CD4-positive, alpha-beta memory T cell (primary cell): ENCODE measurements at places on chromosomes 4 and X.

DNA sequence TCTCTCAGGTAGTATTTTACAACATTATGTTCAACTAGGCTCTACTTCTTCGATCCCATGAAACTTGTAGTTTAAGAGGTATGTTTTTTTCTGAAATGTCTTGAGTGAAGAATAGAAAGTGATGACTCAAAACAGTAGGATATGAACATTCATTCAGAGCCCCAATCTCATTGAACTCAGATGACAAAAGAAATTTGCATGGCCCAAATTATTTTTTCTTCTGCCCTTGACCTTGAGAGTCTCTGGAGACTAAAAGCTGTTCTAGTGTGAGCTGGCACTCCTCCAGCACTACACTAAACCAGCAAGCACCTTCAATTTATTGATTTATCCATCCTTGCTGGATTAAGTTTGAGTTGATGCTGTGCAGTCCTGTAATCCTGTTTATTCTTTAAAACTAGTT, 4.0 kb downstream of the DCLK2 start:
- no peak overlapping the region for H3K4me3 ChIP-seq
- H3K27ac ChIP-seq, result no peak overlapping the region
- peaks cover 1% of the 10 kb centered on the region for H3K27me3 ChIP-seq
- no peaks in the 10 kb centered on the region for H3K36me3 ChIP-seq
- no peaks in the 10 kb centered on the region for H3K4me1 ChIP-seq
- DNase-seq, result no peak

DNA sequence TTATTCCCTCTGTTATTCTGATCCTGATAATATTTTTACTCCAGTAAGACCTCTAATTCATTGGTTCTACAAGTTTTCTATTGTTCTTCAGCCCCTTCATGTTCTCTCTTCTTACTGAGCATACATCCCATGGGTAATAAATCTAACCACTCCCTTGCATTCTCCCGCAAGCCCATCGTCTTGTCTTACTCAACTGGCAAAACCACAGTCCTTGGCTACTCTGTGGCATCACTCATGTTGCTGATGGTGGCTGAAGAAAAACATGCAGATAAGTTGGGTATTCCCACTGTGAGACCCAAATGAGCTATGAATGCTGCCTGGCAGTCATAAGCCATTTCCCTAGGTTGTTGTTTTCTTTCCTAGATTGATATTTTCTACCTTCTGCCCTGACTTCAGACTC, 402.2 kb upstream of the AADAT start:
- H3K27me3 ChIP-seq, result no peaks in the 10 kb centered on the region
- no peaks in the 10 kb centered on the region for H3K4me1 ChIP-seq
- no peak overlapping the region for H3K27ac ChIP-seq
- no peak overlapping the region for H3K4me3 ChIP-seq

DNA sequence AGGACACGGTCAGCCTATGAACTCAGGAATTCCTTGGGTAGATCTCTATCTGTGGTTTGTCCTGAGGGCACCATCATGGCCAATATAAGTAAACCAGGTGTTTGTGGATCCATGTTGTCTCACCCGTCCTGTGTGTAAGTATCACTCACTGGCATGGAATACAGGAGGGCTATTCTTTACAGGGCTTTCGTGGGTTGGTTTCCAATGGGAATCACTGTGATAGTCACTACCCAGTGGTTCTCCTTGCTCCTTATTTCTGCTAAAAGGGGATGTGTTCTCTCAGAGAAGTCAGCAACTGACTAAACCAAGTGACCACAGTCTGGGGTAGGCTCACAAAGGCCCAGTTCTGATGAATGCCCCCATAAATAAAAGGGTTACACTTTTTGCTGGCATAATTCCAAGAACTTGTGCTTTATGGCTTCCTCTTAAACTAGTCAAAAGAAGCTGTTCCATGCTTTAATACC, 236.7 kb upstream of the JADE1 start:
- H3K27ac ChIP-seq, result no peak overlapping the region
- H3K36me3 ChIP-seq, result no peaks in the 10 kb centered on the region
- no peaks in the 10 kb centered on the region for H3K4me1 ChIP-seq

DNA sequence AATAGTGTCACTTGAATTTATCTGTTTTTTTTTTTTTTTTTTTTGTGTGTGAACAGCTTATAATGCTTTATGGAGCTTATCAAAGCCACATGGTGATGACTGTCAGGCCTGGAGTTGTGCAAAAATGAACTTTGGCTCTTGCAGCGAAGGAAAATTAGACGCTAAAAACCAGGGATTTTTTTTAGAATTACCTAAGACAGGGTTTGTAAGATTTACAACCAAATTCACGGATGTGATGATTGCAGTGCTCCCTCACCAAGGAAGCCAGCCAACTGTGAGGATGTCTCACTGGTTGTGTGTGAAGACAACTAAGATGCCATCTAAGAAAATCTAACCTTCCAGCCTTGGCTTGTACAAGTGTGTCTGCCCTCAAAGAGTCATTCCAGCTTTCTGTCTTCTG, 127.1 kb upstream of the SLC4A4 start:
- no peak overlapping the region for H3K4me3 ChIP-seq
- H3K36me3 ChIP-seq, result no peaks in the 10 kb centered on the region
- no peaks in the 10 kb centered on the region for H3K4me1 ChIP-seq
- no peak overlapping the region for H3K27ac ChIP-seq
- no peak for DNase-seq

GRCh38 chr4:143417679-143418403, 81.2 kb downstream of the GAB1 start:
- no peak overlapping the region for H3K4me3 ChIP-seq
- H3K4me1 ChIP-seq, result no peaks in the 10 kb centered on the region
- H3K27me3 ChIP-seq, result no peaks in the 10 kb centered on the region
- H3K36me3 ChIP-seq, result no peaks in the 10 kb centered on the region
- DNase-seq, result no peak

- H3K36me3 ChIP-seq, result no peaks in the 10 kb centered on the region
- no peak overlapping the region for H3K27ac ChIP-seq
- H3K27me3 ChIP-seq, result no peaks in the 10 kb centered on the region
- peaks cover 18% of the 10 kb centered on the region for H3K4me1 ChIP-seq
- no peak for DNase-seq
Observed at GRCh38 chr4:48337731-48338130, 3.6 kb upstream of the SLAIN2 start.

GRCh38 chr4:101102114-101102742, 245.1 kb downstream of the PPP3CA start:
- no peaks in the 10 kb centered on the region for H3K36me3 ChIP-seq
- H3K4me1 ChIP-seq, result peaks cover 19% of the 10 kb centered on the region
- no peak overlapping the region for H3K4me3 ChIP-seq

- H3K36me3 ChIP-seq, result no peaks in the 10 kb centered on the region
- H3K27me3 ChIP-seq, result no peaks in the 10 kb centered on the region
- H3K4me3 ChIP-seq, result no peak overlapping the region
- peaks cover 37% of the 10 kb centered on the region for H3K4me1 ChIP-seq
- no peak overlapping the region for H3K27ac ChIP-seq
Observed at GRCh38 chr4:184280137-184280536, 62.5 kb upstream of the ENPP6 start.

GRCh38 chr4:156764846-156765245, 206.8 kb downstream of the PDGFC start:
- no peaks in the 10 kb centered on the region for H3K27me3 ChIP-seq
- H3K27ac ChIP-seq, result no peak overlapping the region
- H3K4me1 ChIP-seq, result no peaks in the 10 kb centered on the region
- no peak overlapping the region for H3K4me3 ChIP-seq
- H3K36me3 ChIP-seq, result no peaks in the 10 kb centered on the region

GRCh38 chr4:128565565-128566186, 243.8 kb upstream of the JADE1 start:
- DNase-seq, result no peak
- no peak overlapping the region for H3K4me3 ChIP-seq
- H3K27me3 ChIP-seq, result no peaks in the 10 kb centered on the region
- no peak overlapping the region for H3K27ac ChIP-seq
- no peaks in the 10 kb centered on the region for H3K36me3 ChIP-seq

GRCh38 chr4:15376594-15376993, 51.2 kb upstream of the C1QTNF7 start:
- no peak for DNase-seq
- H3K4me1 ChIP-seq, result no peaks in the 10 kb centered on the region
- no peaks in the 10 kb centered on the region for H3K27me3 ChIP-seq
- H3K4me3 ChIP-seq, result no peak overlapping the region
